ENCODE measurements at places on chromosomes 12 and 14.

- DNase-seq: no peak
Measured at GRCh38 chr12:108609537-108610335, 11.9 kb upstream of the TMEM119 start.

DNA sequence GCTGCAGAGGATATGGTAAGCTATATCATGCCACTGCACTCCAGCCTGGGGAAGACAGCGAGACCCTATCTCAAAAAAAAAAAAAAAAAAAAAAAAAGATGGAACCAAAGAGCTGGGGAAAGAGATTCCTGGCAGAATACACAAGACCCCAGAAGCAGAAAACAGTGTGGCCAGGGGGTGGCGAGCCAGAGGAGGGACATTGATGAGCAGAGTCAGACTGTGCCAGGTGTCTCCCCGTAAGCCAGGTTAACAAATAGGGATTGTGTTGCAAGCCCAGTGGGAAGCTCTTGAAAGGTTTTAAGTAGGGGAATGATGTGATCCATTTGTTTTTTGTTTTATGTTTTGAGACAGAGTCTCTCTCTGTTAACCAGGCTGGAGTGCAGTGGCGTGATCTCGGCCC is 56.1 kb downstream of the FIGNL2 start:
- DNase-seq: no peak

- no peak for DNase-seq
Measured at GRCh38 chr12:132285991-132286681, 43.3 kb downstream of the GALNT9 start.

- no peak for DNase-seq
Measured at GRCh38 chr12:32240162-32240561, 133.5 kb downstream of the BICD1 start.

DNA sequence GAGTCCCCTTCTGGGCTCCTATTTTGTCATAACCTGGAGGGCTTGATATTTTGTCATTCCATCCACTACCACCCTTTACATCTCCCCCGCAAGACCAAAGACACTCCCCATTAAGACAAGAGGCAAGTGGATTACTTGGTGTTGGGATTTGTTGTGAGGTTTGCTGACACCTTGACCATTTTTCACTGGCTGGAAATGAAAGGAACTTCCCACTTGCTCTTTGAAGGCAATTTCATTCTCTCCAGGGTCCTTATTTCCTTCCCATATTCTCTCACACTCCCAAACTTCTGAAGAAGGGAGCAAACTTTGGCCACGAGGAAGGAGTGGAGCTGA is 14.9 kb downstream of the AGAP2 start:
- DNase-seq: no peak

GRCh38 chr12:87660987-87661774 is 368.0 kb downstream of the C12orf50 start:
- no peak for DNase-seq

DNA sequence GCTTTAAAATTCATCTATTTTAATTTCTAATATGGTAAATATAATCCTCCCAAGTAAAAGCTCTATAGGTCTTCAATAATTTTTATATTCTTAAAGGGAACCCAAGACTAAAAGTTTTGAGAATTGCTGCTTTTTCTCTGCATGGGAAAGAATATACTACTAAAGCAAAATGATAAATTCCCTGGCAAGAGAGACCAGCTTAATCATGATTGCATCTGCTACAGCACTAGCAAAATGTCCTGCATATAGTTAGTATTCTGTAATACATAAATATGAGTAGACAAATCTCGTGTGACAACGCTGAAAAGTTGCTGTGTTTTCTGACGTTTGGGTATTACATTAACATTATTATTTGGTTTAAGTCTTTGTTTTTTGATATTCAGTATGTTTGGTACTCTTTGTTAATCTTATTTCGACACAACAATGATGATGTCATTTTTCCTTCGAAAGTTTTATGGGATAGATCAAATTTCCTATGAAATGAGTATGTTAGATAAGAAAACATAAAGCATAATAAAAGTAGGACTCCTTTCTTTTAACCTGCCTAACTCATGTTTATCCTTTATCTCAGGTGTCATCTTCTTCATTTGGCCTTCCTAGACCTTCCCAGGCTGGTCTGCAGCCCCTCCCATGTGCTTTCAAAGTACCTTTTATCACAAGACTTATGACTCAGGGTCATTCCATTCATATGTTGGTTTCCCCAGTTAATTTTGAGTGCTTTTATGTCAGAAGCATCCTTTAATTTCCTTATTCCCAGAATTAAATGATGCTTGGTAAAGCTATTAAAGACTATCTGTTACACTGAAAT is 321.9 kb downstream of the RAD51B start:
- DNase-seq: no peak

DNA sequence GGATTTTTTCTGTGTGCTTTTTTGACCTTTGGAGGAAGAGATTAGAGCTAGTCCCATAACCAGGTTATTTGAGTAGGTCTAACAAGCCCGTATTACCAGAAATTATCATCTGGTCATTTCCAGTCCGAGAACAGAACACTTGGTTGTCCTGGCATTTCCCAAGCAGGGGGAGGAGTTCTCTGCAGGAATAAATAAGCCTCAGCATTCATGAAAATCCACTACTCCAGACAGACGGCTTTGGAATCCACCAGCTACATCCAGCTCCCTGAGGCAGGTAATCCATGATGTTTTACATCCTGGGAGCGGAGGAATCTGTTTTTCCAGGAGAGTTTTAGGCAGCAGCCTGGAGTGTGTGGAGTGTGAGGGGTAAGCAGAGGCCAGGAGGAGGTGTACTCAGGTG is at the start of gene SERPINA3:
SERPINA3 (plus strand) TSS at position 218 of the 400 bp plus-strand sequence. CDS start 2,051 bp downstream, outside the sequence.
- no peak for DNase-seq

DNA sequence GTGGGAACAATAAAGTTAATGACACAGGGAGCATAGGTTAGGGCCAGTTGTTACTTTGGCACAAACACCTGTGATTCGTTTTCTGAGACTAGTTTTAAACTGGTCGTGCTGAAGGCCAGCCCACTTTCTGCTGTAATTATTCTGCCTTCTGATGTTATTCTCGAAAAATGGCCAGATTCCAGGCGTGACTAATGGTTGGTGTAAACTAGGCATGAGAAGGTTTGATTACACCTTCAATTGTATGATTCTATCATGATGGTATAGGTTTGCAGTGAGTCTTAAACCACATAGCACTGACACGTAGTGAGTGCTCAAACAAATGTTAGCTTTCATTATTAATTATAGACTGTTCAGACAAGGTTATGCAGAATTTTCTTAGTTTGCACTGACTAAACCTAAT is 39.0 kb downstream of the CKB start:
- no peak for DNase-seq

DNA sequence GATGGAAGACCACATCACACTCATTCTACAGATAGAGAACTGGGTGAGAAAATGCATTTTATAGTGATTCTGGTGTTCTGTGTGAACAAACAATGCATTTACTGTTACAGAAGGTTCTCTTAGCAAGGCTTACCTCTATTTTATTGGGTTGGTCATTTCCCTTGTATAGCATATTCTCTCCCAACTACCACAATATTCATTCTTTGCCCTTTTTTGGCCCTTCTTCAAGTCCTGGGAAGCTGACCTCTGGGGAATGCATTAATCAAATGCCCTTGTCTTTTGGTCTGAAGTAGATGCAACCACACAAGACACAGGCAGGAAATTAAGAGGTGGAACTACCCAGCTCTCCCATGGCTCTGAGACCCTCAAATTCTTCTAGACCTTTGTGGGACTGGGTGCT is 19.5 kb downstream of the DCN start:
- no peak for DNase-seq

DNA sequence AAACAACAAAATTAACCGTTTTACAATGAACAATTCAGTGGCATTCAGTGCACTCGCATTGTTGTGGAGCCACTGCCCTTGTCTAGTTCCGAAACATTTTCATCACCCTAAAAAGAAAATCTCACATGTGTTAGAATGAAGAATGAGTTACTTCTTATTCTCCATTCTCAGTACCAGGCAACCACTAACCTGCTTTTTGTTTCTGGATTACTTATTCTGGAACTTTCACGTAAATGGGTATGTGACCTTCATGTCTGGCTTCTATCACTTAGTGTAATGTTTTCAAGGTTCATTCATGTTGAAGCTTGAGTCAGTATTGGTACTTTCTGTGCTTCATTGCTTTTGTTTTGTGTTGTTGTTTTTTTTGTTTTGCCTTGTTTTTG is 15.6 kb downstream of the RCOR1 start:
- no peak for DNase-seq

Data from activated CD4-positive, alpha-beta T cell treated with anti-CD3 and anti-CD28 coated beads, Interleukin-2, Interleukin-4, amounts not matched to agents 100 ng/mL and 50 ng/mL, durations not matched to agents 16 hours and 8 hours (primary cell).